ENCODE measurements at places on chromosomes 2 and 18.

DNA sequence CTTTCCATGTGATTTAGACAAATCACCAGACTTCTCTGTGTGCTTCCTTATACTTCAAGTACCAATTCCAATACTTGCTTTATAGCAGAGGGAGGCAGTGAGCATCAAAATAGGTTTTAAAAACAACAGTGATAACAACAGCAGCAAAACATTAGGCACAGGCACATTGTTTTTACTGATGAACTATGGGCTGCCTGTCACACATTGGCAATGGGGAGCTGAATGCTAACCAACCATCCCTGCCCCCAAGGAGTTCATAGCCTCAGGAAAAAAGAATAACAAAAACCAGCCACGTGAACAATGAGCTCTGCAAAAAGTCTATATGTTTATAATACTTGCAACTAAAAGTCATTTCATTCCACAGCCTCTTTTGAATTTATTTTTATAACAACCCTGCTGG lies 287.9 kb upstream of the TRIB2 start:
- DNase-seq: no peak

- no peak for DNase-seq
Observed at GRCh38 chr18:10403708-10404107, 50.7 kb upstream of the APCDD1 start.

DNA sequence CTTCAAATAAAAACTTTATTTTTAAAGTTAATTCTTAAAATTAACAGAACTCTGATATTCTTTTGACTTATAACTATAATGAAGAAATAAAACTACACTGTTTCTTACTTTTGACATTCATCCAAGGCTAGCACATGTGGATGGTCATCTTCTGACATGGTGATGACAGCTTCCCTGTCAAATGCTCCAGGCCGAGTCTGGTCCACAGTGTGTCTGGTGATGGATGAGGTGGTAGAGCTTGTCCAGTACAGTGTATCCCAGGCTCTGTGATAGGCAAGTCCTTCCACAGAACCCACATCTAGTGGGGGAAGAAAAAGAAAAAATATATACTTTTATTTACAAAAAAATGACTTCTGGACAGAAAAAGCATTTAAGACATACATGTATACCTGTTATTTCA lies 1529.5 kb downstream of the LRP1B start:
- DNase-seq: no peak

GRCh38 chr2:237336131-237336530 lies 77.8 kb downstream of the COL6A3 start:
- no peak for DNase-seq

- DNase-seq: no peak
Observed at GRCh38 chr18:59386909-59387686, 28.0 kb upstream of the LMAN1 start.

- no peak for DNase-seq
Observed at GRCh38 chr18:2939317-2939716, 73.6 kb downstream of the LPIN2 start.

- DNase-seq: no peak
Observed at GRCh38 chr2:220847006-220847405, 725.1 kb downstream of the EPHA4 start.

DNA sequence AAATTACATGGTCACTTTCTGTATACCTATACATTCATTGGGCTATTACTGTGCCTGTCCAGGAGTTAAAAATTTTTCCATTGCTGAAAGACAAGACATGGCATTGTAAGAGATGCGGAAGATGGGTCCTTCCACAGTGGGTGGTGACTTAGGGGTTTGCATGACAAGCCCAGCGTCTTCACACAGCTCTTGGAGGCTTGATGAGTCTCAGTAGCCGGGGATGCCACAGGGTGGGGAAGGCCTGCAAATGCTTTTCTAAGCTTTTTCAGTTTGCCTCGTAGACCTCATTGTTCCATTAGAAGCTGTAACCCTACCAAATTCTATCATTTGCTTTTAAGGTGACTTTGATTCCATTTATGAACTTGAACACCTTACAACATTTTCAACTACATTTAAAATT lies 18.1 kb upstream of the MAPRE3 start:
- DNase-seq: no peak

- DNase-seq: no peak
Observed at GRCh38 chr2:170554278-170554955, 160.7 kb upstream of the SP5 start.

DNA sequence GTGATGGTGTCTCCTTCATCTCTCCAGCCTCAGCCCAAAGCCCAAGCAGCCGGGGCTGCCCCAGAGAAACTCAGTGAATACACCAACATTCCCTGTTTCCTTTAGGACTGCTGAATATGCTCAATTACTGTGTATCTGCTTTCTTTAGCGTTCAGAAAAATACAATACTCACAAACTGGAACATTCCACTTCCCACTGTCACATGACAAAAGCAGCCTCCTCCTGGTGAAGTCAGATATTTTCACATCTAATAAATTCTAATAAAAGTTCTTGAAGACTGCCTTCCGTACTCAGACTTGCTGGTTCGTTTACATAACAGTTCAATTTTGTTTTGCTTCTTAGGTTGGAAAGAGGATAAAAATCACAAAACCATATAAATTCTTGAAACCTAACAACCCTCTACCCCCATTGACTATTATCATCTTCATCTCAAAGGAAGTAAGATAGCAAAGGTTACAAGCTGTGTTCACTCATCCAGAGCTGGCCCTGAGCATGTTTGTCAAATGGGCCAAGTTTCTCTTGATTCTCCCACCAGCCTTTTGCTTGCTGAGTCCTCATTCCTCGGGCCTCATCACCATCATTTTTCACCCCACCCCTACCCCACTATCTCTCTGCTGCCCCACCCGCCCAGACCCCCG lies 190.8 kb upstream of the HNRNPA3 start:
- no peak for DNase-seq

GRCh38 chr18:47036298-47036874 lies 965 bp upstream of the ELOA2 start:
- no peak for DNase-seq

DNA sequence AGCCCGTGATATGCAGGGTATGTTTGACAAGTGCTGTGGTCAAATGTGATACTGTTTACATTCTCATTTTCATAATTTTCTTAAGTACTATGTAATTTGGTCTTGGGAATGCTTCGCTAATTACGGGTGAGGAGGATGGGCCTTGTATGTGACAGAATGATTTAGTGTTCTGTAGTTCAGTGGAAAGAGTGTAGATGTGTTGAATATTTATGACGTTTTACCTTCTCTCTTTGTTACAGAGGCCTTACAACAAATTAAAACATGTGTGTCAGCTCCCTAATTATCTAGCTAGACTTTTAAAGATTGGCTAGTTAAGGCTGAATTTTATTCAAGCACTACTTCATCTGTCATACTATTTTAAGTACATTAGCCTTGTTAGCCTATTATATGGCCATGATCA lies 10.6 kb upstream of the CHRNA1 start:
- no peak for DNase-seq

DNA sequence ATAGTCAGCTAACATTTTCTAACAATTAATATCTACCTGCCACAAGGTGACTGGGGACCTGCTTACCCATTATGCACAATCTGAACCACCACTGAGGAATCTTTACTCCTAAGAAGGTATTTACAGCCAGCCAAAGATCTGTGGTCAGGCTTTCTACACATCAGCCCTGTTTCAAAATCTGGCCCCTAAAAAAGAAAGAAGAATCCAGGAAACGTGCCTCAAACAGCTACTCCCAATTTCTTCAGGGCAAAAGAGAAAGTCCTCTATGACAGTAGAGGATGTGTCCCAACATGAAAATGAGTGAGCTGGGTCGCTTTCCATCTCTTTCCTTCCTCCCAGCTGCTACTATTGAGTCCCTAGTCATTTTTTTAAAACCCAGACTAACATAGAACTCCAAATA lies 79.5 kb downstream of the EPB41L3 start:
- no peak for DNase-seq

- no peak for DNase-seq
Observed at GRCh38 chr2:150472511-150472899, 15.0 kb downstream of the RND3 start.

GRCh38 chr2:212966884-212967283 lies 184.5 kb downstream of the IKZF2 start:
- DNase-seq: no peak

GRCh38 chr2:134307334-134307733 lies 53.5 kb downstream of the MGAT5 start:
- DNase-seq: no peak

- DNase-seq: no peak
Observed at GRCh38 chr2:180322781-180323180, 315.7 kb upstream of the CWC22 start.

GRCh38 chr18:49015886-49016647 lies 65.3 kb upstream of the SMAD7 start:
- no peak for DNase-seq

DNA sequence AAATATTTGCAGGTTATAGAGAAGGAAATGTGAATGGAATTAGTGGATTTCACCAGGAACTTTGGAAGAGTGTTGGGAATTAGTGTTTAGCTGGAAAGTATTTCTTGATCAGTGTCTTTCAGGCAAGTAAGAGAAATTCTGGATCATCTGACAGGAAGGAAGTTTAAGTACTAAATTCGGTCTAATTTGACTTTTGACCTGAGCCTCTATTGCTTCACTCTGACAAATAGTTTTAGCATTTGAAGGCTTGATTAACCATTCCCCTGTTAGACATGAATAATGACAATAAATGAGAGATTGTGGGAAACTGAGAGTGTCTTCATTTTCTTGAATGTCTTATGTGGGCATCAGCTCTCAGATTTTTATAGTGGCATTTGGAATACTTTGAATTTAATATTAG lies 16.0 kb downstream of the CCNT2 start:
- DNase-seq: no peak

- DNase-seq: no peak
Observed at GRCh38 chr2:116442418-116442817, 1372.1 kb upstream of the DDX18 start.

DNA sequence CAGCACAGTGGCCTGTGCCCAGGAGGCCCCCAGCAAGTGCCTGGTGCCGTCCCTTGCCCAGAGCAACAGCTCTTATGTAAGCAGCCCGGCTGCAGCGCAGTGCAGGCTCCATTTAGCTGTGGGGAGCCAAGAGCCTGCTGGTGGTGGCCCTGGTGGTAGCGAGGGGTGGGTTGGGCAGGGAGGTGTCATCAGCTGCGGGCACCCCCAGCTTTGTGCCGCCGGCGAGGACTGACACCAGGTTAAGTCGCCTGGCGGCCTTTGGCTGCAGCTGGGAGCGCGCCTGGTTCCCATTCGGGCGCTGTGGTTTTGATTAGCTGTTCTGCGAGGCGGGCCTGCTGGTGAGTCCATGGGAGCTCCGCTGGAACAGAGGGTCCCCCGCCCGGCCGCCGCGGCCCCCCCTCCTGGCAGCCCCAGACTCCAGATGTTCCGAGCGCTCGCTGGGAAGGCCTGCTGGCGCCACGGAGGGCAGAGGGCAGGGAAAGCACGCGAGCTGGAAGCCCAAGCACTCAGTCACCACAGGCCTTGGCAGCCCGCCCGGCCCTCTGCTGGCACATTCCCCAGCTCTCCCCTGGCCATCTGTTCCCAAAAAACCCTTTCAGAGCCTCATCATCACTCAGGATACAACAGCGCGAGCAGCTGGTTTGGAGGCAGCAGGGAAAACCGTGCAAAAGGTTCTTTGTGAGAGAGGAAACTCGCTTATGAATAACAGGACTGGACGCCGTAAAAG lies 18.4 kb downstream of the ATOH8 start:
- no peak for DNase-seq

DNA sequence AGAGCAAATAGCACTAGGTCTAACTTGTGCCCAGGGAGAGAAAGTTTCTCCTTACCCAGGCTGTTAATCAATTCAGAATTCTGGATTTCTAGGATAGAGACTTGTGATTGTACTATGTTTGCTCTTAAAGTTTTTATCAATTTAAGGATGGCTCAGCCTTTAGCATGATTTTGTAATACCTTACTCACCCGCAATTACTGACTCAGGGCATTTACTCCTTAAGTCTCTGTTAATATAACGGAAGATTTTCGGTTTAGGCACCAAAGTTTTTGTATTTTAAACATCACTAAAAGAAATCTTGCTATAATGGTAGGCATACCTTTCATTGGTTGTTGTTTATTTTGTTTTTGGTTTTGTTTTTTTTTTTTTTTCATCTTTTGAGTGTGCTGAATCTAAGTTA lies 358.2 kb downstream of the RBM43 start:
- DNase-seq: no peak

DNA sequence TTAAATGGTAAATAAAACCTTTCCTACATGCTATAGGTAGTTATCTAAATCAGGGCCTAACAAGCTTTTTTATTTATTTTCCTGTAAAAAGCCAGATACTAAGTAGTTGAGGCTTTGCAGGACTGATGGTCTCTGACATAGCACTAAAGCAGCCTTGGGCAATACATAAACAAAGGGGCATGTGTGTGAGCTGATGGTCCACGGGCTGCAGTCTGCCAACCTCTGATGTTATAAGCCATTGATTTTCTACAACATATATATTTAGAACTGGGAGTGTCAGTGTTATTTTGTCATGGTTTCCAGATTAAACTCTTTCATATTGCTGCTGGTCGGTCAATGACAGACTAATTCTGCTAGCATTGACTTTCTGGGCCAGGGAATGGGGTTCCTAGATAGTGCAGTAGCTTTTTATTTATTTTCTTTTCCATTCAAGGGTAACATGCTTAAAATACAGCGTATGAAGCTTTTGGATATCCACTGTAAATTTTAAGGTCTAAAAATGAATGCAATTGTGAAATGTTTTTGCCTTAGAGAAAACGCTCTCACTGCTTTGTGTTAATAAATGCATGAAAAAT lies 134.0 kb downstream of the NEDD4L start:
- no peak for DNase-seq

DNA sequence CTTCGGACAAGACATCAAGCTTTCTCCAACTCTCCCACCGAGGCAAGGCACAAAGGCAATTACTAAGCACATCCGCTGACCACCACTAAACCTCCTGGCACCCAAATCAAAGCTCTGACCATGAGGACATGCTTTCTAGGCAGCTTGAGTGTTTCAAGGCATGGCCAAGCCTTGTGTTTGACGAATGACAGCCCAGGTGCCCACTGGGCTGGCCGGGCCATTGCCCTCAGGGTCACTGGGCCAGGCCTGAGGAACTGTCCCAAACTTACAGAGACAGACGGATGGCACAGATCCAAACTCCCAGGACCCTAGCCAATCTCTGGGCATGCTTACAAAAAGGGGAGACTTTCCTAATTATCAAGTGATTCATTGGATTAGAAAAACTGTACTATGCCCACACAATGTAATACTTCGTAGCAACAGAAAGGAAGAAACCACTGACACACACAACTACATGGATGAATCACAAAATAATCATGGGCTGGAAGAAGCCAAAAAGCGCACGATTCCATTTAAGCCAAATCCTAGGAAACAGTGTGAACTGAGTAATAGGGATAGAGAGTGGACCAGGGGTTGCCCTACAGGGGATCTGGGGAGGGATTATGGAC lies 20.2 kb downstream of the CRACDL start:
- DNase-seq: no peak

- no peak for DNase-seq
Observed at GRCh38 chr18:1350931-1351450, 446.3 kb downstream of the ADCYAP1 start.

DNA sequence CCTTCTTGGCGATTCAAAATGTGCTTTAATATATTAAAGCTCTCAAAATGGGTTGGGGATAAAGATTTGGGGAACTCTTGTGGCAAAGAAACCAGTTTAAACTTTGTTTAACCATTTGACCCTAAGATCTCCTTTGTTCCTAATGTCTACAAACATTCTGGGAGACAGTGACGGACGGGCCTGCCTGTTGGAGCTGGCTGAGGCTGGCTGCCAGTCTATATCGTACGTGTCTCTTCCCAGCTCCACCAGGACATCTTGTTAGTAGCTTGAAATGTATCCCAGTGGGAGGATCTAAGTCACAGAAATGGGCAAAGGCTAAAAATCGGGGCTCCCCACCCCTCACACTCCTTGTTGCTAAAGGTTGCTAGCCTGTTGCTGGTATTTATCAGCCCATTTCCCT lies 30.7 kb downstream of the ZNF532 start:
- no peak for DNase-seq
